ENCODE measurements at places on chromosomes 11 and 22. TPM values are rescaled to one million over a fixed set of nuclear protein-coding genes. Genes with fewer than 3 reads are reported as not detected.

PHLDA2 gene
- total RNA-seq: 26.7 TPM

CYTH4 gene
- total RNA-seq: 44.9 TPM

CRYAB gene
- not detected for total RNA-seq

A4GALT gene
- not detected for total RNA-seq

DBX1 gene
- not detected for total RNA-seq

DDX25 gene
- total RNA-seq: not detected

MYBPC3 gene
- total RNA-seq: not detected

BARX2 gene
- 4.7 TPM for total RNA-seq

NPTXR gene
- total RNA-seq: 0.98 TPM

PIH1D2 gene
- total RNA-seq: 0.59 TPM

ACRV1 gene
- not detected for total RNA-seq

SLC6A5 gene
- not detected for total RNA-seq

PGA5 gene
- not detected for total RNA-seq

IGF2 gene
- 0.45 TPM for total RNA-seq

IFITM1 gene
- 256 TPM for total RNA-seq

GATD1 gene
- 82.2 TPM for total RNA-seq

GTSE1 gene
- total RNA-seq: 40.8 TPM

MLC1 gene
- not detected for total RNA-seq

CCDC134 gene
- total RNA-seq: 19.7 TPM

APOA1 gene
- not detected for total RNA-seq

CALCA gene
- not detected for total RNA-seq

E2F8 gene
- total RNA-seq: 29.0 TPM

MS4A1 gene
- total RNA-seq: not detected

DNAJB7 gene
- total RNA-seq: not detected

PACSIN3 gene
- 14.3 TPM for total RNA-seq

PRR33 gene
- total RNA-seq: not detected

FBLN1 gene
- total RNA-seq: not detected

MS4A4A gene
- total RNA-seq: not detected

NLRP10 gene
- total RNA-seq: not detected

MMP12 gene
- not detected for total RNA-seq

OR5M11 gene
- not detected for total RNA-seq

NAV2 gene
- total RNA-seq: 0.28 TPM
